ENCODE measurements at places on chromosomes 11 and 22.

- DNase-seq: no peak
These were observed 39.2 kb upstream of the ARHGAP42 start for GRCh38 chr11:100647861-100648260.

DNA sequence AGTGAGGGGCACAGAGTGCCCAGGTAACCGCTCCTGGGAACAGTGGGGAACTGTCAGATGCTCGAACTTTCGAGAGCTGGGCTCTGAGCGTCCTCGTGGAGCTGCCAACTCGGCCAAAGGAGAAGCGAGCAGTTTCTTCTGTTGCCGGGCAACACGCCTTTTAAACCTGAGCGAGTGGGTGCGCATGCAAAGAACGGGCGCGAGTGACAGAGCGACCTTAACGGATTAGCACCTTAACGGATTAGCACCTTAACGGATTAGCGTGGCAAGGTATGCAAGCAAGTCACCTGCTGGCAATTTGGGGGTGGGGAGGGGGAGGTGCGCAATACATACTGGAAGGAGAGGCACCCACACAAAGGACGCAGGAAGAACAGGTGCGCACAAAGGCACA lies 61.8 kb upstream of the PRODH start:
- DNase-seq: no peak

DNA sequence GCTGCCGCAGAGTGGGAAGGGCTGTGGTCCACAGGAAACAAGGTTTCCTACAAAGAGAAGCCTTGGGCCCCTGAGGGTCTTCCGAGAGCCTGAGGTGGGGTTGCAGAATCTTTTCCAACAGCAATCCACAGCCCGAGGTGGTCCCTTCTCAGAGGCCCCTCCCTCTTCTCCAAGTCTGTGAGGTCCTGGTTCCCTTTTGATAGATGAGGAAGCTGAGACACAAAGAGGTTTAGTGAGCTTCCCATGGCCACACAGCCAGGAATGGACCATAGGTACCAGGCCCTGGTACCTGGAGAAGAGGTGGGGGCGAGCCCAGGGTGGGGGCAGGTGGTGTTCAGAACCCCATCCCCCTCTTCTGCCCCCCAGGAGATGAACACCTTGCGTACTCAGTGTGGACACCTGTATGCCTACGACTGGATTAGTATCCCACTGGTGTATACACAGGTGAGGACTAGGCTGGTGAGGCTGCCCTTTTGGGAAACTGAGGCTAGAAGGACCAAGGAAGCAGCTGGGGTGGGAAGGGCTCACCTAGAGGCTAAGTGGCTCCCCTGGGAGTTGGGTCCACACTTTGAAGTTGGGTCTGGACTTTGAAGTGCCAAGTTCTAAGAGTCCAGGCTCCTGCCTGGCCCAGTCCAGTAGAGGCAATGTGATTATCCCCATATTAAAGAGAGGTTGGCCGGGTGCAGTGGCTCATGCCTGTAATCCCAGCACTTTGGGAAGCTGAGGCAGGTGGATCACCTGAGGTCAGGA lies 7.0 kb downstream of the BEST1 start:
- no peak for DNase-seq

DNA sequence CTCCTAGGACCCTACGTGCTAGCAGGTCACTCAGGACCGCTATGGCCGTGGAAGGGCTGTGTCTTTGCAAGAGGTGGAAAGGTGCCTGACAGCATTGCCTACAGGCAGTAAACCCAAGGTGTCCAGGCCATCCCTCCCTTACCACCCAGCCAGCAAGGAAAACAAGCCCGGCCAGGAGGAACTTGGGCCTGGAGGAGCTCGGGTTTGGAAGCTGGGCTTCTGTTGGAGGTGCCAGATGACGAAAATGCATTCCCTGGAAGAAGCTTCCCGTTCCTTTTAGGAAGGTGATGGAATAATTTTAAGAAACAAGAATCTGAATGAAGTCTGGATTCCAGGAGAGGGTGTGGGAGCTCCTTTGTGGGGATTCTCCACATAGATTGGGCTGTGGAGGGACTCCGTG lies 23.6 kb downstream of the FBLN1 start:
- DNase-seq: no peak

DNA sequence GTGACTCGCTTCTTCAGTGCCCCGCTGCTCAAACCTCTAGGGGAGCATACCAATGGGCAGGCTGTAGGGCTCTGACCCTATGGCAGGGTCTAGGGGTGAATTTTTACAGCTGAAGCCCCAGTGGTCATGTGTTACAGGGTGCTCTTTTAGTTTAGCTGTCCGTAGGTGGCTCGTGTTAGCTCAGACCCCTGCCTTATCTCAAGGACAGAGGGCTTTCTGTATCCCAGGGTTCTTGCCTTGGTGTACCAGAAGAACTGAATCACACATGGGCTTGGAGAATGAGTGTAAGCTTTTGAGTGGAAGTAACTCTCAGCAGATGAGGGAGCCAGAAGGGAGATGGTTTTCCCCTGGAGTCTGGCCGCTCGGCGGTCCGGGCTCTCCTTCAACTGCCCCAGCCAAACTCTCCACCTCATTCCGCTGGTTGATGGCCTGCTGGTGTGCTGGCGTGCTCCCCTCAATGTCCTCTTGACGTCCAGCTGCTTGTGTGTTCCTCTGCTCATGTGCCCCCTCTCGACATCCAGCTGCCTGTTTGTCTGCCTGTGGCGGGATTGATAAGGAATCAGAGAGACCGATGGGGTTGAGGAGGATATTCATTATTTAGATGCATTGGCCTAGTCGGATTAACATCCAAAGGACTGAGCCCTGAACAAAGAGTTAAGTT lies 37.5 kb downstream of the BIRC2 start:
- no peak for DNase-seq

DNA sequence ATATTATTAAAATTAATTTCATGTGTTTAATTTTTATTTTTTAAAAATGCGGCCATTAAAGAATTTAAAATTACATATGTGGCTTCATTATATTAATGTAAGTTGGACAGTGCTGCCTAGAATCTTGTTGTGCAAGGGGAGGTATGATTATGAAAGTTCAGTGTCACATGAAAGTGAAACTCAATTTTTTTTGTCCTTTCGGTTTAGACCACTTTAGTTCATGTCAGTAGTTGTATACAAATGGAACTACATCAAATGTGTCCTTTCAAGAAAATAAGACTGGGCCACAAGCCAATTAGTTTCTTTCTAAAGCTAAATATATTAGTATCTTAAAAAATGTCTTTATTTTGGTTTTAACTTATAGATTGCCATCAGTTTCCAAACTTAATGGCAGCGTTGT lies 35.7 kb downstream of the TBCEL start:
- DNase-seq: no peak

DNA sequence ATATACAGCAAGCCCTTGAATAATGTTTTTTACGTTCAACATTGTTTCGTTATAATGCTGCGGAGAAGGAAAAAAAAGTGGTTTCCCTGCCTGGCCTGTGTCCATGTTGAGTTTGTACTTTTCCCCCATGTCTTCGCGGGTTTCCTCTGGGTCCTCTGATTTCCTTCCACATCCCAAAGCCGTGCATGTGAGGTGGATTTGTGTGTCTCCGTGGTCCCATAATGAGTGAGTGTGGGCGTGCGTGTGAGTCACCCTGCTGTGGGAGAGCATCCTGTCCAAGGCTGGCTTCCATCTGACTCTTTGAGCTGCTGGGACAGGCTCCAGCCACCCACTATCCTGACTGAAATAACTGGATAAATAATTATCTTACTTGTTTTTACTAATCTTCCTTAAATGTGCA lies 29.6 kb upstream of the SNX19 start:
- DNase-seq: no peak

GRCh38 chr22:27116312-27117086 lies 459.1 kb downstream of the MIAT start:
- DNase-seq: no peak

DNA sequence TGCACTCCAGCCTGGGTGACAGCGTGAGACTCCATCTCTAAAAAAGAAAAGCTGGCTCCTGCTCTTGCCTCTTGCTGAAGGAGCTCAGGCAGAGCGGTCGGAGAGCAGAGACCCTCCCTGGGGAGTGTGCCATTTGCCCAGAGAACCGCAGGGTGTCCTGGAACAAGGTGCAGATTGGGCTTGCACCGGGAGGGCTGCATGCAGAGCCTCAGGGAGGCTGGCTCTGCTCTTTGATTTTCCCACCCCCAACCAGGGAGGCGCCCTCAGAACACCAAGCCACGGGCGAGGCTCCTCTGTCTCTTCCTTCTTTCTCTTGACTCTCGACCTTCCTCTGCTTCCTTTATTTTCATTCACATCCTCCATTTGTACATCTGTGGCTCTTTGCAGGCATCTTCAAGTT lies 889.1 kb downstream of the OPCML start:
- no peak for DNase-seq

GRCh38 chr22:23067691-23068090 lies 2.6 kb upstream of the GNAZ start:
- DNase-seq: no peak

DNA sequence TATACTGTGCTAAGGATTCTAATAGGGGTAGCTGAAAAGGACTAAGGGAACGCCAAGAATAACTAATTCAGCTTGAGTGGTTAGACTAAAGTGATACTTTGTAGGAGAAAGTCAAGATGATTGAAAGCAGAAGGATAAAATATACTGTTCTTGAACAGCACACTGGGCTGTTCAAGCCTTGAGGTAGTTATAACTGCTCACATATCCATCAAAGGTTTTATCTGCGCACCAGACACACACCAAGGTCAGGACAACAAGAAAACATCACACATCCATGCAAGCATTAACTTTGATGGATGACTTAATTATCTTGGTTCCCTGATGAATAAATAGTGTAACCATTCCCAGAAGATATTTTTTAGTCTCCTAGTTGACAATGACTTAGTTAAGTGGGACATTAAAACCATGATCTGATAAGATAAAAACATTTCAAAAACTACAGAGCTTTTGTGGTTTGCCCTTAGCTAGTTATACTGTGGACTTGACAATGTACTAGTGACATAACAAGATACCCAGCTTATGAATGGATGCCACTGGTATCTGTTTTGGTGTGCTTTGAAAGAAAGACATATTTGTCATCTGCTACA lies 728.9 kb downstream of the JRKL start:
- no peak for DNase-seq

GRCh38 chr11:130892861-130893260 lies 23.4 kb downstream of the SNX19 start:
- no peak for DNase-seq

DNA sequence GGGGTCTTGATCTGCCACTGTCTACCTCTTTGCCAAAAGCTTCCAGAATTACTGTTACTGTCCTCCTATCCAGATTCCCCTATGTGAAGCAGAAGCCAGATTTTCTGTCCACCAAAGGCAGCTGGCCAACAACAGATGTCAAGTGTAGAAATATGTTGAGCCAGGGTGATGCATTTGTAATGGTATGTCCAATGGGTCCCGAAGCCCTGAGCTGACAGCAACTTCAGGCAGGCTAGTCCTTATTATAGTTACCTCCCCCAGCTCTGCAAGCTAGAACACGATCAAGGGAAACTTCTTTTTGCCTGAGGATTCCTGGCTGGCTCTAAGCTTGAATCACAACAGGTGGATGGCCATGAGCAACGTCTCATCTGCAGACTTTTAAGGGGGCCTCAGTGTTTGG lies 10.2 kb downstream of the PAMR1 start:
- no peak for DNase-seq

DNA sequence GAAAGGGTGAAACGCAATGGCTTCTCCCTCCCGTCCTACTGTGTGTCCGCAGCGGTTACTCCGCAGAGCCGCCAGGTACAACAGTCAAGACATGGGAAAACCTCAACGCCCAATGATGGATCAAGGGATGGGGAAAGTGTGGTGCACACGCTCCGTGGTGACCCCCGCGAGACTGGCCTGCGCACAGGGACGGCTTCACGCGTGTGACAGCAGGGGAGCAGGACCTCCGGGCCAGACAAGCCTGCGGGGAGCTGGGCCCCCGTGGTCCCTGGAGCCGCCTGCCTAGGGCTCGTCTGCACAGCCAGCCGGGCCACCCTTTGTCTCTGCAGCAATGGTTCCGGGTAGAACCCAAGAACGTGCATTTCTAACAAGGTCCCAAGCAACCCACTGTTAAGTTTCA lies 31.7 kb upstream of the MOB2 start:
- DNase-seq: no peak

- DNase-seq: no peak
These were observed 23.2 kb downstream of the ARHGAP1 start for GRCh38 chr11:46677169-46677568.

DNA sequence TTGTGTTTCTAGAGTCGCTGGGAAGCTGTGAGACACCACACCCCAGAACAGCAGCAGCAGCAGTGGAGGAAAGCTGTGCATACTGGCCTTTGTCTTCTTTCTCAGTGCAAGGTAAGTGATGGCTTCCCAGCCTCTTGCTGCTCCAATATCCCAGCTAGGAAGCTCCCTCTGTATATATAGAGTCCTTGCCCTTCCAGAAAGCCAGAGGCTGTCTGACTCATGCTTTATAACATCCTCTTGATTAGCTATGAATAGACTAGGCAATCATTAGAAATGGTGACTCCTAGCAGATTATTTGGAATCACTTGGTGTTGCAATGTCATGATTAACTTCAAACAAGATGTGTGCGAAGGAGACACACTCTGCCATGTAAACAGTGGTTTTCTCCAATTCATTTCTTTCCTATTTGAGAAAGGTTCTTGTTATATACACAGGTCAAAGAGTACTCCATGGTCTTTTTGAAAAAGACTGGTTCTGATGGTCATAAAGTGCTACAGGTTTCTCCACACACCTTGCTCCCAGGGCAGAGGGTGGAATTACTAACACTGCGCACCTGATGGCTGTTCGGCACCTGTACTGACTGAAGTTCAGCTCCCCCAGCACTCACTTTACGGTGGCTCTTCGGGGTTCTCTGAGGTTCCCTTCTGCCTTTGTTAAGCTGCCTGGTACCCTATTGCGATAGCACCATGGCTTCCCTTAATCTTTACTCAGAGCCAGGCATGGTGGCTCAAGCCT lies at the start of gene MMP1:
MMP1 (minus strand) TSS at position 149 of the 735 bp plus-strand sequence; CDS start at position 81, 68 bp downstream.
- DNase-seq: no peak

GRCh38 chr11:1020211-1020905 lies 16.2 kb downstream of the MUC6 start:
- DNase-seq: no peak

GRCh38 chr22:49380828-49381114 lies 446.9 kb downstream of the BRD1 start:
- no peak for DNase-seq

DNA sequence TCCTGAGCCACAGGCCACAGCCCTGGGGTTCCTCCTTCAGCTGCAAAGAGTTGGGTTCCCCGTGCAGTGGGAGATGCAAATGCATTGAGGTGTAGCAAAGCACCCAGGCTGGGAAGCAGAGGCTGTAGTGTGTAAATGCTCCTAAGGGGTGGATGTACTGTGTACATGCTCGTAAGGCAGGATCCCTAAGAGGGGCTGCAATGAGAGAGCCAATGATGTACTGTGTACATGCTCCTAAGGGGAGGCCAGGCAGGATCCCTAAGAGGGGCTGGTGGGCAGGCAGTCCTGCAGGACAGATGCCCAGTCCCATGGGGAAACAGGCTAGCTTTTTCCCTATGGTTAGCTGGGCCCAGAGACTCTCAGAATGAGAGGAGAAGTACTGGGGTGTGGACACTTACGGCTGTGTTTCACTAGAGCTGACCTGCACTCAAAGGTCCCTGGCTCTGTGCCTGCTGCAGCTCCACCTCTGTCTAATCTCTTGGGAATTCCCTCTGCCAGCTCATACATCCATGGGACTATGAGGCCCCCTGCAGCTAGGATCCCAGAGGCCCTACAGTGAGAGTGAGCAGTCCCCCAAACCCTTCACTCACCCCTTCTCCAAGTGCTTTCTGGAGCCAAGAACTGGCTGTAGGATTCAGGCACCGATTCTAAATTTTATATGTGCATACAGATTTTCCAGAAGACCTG lies 261.9 kb upstream of the LUZP2 start:
- no peak for DNase-seq

GRCh38 chr22:27772081-27772983 lies 29.2 kb downstream of the MN1 start:
- DNase-seq: no peak

All from activated gamma-delta T cell (primary cell).